ENCODE measurements at places on chromosomes 5 and 9.

GRCh38 chr9:12643686-12644085 is 49.5 kb upstream of the TYRP1 start:
- DNase-seq, result no peak

- no peak for DNase-seq
These were observed 75.0 kb upstream of the FRRS1L start for GRCh38 chr9:109242014-109242413.

- no peak for DNase-seq
These were observed 198.1 kb downstream of the SYK start for GRCh38 chr9:90999425-91000397.

GRCh38 chr5:62653864-62654575 is 75.4 kb downstream of the LRRC70 start:
- no peak for DNase-seq

DNA sequence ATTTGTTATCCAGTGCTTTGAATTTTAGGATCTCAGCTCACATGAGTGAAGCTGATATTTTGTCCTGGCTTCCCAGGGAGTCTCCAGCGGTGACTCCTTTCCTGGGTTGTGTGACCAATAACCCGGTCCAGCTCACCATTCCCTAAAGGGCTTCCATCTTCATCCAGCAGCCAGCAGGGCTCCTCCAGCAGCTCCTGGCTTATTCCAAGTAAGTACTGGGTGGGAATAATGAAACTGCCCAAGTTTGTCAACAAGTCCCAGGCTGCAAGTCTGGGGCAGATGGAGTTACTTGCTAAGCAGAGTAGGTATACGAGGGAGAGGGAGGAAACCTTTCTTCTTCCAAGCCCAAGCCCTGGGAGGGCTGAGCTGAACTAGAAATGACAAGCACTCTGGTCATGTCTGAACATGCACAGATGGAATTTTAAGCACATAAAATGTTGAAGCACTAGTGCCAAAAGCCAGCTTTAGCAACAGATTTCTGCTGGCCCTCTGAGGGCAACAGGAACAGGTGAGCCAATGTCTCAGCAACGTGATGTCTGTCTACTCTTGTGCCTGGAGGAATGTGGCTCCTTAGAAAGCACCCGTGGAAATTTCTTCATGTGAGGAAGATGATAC is 153.7 kb upstream of the DAPK1 start:
- no peak for DNase-seq

GRCh38 chr5:168286386-168286785 is 5.1 kb upstream of the WWC1 start:
- no peak for DNase-seq

DNA sequence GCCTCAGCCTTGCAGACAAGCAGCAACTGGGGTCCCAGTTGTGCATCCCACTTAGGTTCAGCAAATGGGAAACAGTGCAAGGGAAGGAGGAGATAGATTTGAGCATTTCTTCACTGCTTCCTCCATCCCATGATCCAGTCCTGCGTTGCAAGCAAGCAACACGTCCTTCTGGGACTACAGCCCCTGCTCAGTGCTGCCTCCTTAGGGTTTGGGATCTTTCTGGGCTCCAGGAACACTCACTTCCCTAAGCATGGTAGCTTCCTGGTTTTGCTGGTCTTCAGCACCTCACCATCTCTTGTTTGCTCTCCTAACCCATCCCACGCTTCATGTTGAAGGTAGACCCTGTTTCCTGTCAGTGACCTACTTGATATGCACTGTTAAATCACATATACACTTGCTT is 444.7 kb downstream of the MED10 start:
- no peak for DNase-seq

GRCh38 chr5:52469420-52469819 is 318.3 kb upstream of the ITGA1 start:
- no peak for DNase-seq

DNA sequence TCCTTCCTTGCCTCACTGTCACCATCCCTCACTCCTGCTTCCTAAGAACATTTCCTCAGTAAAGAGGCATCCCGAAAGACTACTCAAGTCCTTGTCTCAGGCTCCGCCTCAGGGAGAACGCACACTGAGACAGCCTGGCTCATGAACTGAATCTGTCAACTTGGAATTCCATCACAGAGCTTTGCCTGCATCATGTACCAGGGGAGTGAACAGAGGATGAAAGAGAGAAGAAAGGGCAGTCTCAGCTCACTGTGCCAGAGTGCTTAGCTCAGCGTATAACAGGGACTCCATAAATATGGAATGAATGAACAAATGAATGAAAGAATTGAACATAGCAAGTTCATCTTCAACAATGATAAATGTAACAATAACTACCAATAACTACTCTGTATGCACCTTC is 68.7 kb upstream of the SLC1A3 start:
- DNase-seq, result no peak

GRCh38 chr9:90640361-90640760 is 2.3 kb downstream of the DIRAS2 start:
- no peak for DNase-seq

DNA sequence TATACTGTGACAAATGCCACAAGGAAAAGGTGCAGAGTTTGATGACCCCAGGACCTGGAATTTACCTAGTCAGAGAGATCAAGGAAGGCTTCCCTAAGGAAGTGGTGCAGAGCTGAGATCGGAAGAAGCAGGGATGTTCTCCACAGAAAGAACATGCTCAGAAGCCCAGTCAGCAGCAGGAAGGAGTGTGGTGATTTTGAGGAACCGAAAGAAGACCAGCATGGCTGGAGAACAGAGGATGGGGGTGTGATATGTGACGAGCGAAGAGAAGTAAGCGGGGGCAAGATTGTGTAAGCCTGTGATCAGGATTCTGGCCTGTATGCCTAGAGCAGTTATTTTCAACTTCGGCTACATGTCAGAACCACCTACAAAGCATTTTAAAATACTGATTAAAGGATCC is 18.7 kb upstream of the PIK3R1 start:
- DNase-seq, result no peak

DNA sequence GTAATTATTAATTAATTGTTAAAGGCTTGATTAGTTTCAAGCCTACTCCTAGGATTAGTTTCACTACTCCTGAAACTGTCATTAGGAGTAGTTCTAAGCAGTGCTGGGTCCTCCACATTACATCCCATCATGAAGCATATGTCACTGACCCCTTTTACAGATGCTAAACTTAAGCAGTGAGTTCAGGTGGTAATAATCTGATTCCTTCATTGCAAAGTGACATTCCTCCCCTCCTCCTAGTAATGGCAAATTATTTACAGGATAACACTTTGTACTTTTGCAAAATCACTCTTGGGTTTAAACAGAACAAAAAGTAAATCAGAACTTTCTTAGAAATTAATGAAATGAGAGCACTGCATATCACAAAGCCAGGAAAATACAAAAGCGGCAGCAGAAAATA is 52.4 kb downstream of the BAAT start:
- no peak for DNase-seq

GRCh38 chr5:170138273-170138672 is 32.6 kb downstream of the FOXI1 start:
- DNase-seq, result no peak

DNA sequence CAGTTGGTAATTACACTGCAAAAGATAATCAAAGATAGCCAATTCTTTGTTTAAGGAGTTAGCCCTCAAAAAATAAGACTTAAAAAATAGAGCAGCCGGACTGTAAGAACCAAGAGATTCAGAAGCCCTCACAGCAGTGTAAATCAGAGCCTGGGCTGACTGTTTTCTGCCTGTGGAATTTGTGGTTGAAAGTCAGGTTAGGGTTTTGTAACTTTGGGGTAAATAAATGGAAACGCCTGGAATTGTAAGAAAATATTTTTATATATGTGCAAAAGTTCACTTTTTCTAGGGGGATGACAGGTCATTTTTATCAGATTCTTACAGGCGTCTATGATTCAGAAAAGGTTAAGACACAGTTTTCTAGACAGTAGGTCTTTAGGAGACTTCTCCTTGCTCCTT is 35.6 kb downstream of the KLHL3 start:
- no peak for DNase-seq

- no peak for DNase-seq
These were observed 70.1 kb upstream of the NXNL2 start for GRCh38 chr9:88464851-88465250.

DNA sequence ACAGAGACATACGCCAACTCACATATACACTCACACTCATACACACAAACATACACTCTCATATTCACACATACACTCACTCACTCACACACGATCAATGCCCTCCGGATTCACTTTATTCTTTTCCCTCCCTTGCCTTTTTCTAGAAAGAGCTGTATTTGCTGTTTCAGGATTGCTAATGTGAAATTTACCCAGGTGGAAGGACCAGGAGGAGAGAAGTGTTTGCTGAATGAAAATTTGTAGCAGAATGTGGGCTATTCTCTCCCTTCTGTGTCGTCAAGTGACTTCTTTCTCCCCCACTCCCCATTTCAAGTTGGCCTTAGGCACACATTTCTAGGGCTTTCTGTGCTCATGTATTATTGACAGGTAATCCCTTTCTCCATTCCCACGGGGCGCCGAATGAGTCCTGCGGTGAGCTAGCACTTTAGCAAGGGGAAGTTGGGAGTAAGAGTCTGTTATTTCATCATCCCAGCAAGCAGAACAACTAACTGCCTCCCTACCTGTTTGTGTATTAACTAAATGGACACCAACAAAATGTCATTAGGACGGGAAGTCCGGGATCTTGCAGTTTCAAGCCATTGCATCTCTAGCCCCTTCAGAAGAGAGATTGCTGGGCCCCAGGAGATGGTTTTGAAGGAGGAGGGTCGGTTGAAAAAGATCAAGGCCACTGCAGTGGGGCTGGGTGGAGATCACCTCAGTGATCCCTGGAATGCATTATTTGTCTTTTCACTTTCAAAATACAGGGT is 97.1 kb upstream of the TAF11L2 start:
- no peak for DNase-seq

DNA sequence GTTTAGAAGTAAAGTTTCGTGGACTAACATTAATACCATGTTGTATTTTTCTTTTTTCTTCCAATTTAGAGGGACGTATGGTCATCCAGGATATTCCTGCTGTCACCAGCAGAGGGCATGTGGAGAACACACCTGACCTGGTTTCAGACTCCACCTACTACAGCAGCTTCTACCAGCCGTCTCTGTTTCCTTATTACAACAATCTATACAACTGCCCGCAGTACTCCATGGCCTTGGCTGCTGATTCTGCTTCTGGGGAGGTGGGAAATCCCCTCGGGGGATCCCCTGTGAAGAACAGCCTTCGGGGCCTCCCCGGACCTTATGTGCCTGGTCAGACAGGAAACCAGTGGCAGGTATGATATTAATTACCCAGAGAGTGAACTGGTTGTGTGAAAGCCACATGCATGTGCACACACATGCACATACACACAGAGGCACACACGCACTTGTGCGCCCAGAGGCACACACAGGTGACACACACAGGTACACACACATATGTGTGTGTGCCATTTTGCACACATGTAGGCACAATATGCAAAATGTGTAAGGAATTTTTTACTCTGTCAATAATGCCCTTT is 52.4 kb downstream of the DMRT1 start:
- peak; percentile 3 for DNase-seq

GRCh38 chr9:86997156-86997555 is 49.9 kb upstream of the GAS1 start:
- no peak for DNase-seq

- DNase-seq, result no peak
These were observed 373.3 kb downstream of the ARHGEF28 start for GRCh38 chr5:73999297-73999696.

- DNase-seq, result no peak
These were observed 26.2 kb downstream of the TCF7 start for GRCh38 chr5:134140530-134141201.

GRCh38 chr9:92432350-92432749 is 8.1 kb upstream of the OMD start:
- DNase-seq, result no peak

GRCh38 chr5:124650951-124651662 is 95.3 kb downstream of the ZNF608 start:
- no peak for DNase-seq

DNA sequence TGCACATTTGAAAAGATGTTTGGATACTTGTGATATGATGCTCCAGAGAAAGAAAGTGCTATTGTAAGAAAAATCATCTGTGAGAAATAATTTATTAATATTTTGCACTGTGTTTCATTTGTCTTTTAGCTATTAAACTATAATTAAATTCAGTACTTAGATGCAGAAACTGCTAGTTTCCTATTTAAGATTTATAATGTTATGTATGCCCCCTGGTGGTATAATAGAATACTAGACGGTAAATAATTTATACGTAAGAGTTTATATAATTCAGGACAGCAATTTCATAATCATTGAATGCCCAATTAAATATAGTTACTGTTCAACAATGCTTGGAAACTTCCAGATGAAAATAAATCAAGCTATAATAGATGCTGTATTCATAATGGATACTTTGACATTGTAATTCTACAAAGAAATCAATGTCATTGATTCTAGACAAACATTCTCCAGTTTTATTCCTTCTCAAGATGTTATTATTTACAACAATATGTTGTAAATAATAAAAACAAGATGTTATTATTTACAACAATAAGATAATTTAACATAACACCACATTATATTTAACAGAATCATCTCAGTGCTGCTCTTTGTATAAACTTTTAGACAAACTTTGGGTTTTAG is 101.0 kb downstream of the TMEM232 start:
- DNase-seq, result no peak
